Muscle of leg (tissue), 16 donors: ENCODE measurements at places on chromosomes 1 and 21. TPM values are rescaled to one million over a fixed set of nuclear protein-coding genes. Genes with fewer than 3 reads are reported as not detected.

The GDAP2 gene
- total RNA-seq: 14.0 TPM

The PGBD5 gene
- total RNA-seq: 10.3 TPM

DNA sequence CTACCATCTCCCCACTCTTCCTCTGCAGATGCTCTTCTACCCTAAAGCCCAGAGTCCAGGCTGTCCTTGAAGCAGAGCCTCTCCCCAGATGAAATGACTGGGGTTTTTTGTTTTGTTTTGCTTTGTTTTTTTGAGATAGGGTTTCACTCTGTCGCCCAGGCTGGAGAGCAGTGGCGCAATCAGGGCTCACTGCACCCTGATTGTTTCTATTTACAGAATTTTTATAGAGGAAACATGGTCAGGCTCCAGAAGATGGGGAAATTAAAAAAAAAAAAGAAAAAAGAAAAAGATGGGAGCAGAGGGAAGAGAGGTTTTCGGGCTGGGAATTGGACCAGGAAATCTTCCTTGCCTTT, 43.7 kb upstream of the ZNF281 start:
- no peaks in the 10 kb centered on the region for H3K27me3 ChIP-seq
- no peak overlapping the region for H3K27ac ChIP-seq
- H3K4me3 ChIP-seq: no peak overlapping the region
- no peaks in the 10 kb centered on the region for H3K36me3 ChIP-seq
- DNase-seq: no peak
- H3K4me1 ChIP-seq: no peaks in the 10 kb centered on the region

GRCh38 chr1:161304927-161305866, 4.6 kb downstream of the MPZ start:
- peaks cover 12% of the 10 kb centered on the region for H3K27me3 ChIP-seq
- H3K27ac ChIP-seq: no peak overlapping the region
- H3K4me3 ChIP-seq: peak overlapping the region; percentile 63
- DNase-seq: no peak
- no peaks in the 10 kb centered on the region for H3K36me3 ChIP-seq

- H3K27ac ChIP-seq: no peak overlapping the region
- H3K27me3 ChIP-seq: no peaks in the 10 kb centered on the region
- no peak overlapping the region for H3K4me3 ChIP-seq
- no peaks in the 10 kb centered on the region for H3K4me1 ChIP-seq
- DNase-seq: peak; percentile 82
- H3K36me3 ChIP-seq: no peaks in the 10 kb centered on the region
Observed at GRCh38 chr21:26769613-26770188, 75.5 kb downstream of the ADAMTS1 start.

DNA sequence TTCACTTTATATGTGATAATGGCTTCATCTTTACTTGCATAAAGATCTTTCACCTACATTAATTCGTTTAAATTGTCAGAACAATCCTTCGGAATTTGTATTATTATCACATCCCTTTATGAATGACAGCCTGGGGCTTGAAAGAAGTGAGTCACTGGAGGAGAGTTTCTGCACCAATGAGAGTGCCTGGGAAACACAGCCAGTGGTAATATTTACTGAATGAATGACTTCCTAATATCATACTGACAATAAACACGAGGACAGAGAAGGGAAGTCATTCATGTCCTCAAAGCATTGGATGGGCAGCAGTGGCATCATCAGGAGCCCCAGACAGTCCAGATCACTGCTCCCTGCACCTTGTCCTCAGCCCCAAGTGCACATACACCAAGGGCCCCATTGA, 40.7 kb upstream of the PDE4B start:
- H3K4me1 ChIP-seq: no peaks in the 10 kb centered on the region
- H3K27ac ChIP-seq: no peak overlapping the region
- no peaks in the 10 kb centered on the region for H3K27me3 ChIP-seq
- DNase-seq: no peak

GRCh38 chr1:34889705-34890104, 30.2 kb upstream of the SMIM12 start:
- H3K27ac ChIP-seq: no peak overlapping the region
- DNase-seq: no peak
- H3K36me3 ChIP-seq: no peaks in the 10 kb centered on the region

GRCh38 chr1:18636596-18637508, 6.2 kb downstream of the PAX7 start:
- H3K27ac ChIP-seq: peak overlapping the region; percentile 79
- peaks cover 23% of the 10 kb centered on the region for H3K36me3 ChIP-seq
- H3K27me3 ChIP-seq: peaks cover 97% of the 10 kb centered on the region
- DNase-seq: no peak

DNA sequence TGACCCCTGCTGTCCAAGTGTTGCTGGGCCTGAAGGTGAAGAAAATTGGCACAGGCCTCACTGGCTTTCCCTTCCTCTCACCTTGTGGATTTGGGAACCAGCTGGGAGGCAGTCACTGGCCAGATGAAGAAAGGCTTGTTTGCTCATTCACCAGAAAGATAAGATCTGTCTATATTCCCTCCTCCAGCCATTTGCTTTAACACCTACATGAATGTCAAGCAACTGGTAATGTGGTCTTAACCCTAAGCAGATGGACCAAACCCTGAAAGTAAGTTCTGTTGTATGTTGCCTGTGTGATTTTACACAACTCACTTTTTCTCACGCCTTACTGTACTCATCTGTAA, 10.3 kb upstream of the SRRM1 start:
- peaks cover 7% of the 10 kb centered on the region for H3K27me3 ChIP-seq
- H3K4me1 ChIP-seq: no peaks in the 10 kb centered on the region
- no peaks in the 10 kb centered on the region for H3K36me3 ChIP-seq
- H3K27ac ChIP-seq: no peak overlapping the region

DNA sequence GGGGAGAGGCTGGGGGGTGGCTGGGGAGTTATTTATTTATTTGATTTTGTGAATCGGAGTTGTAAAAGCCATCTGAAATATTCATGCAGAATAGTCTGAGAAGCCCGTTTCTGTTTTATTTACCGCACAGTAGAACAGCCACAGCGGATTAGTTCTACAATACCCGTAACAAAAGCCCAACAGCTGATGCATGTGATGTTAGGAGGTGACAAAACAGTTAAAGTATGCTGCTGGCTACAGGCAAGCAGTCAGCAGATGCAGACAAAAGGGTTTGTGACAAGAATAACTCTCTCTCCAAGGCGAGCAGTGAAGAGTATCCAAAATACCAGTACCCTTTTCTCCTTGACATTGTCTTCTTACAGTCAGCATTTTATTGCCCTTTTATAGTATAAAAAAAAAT, 42.0 kb downstream of the PROX1 start:
- DNase-seq: peak; percentile 85
- H3K27ac ChIP-seq: peak overlapping the region; percentile 85
- H3K36me3 ChIP-seq: no peaks in the 10 kb centered on the region
- no peak overlapping the region for H3K4me3 ChIP-seq
- no peaks in the 10 kb centered on the region for H3K27me3 ChIP-seq

- H3K27ac ChIP-seq: no peak overlapping the region
- no peaks in the 10 kb centered on the region for H3K36me3 ChIP-seq
- H3K4me3 ChIP-seq: no peak overlapping the region
- H3K27me3 ChIP-seq: no peaks in the 10 kb centered on the region
- no peaks in the 10 kb centered on the region for H3K4me1 ChIP-seq
Observed at GRCh38 chr21:44272284-44272858, 10.7 kb upstream of the DNMT3L start.

- no peaks in the 10 kb centered on the region for H3K27me3 ChIP-seq
- peak overlapping the region; percentile 43 for H3K4me3 ChIP-seq
- H3K36me3 ChIP-seq: no peaks in the 10 kb centered on the region
- peak; percentile 81 for DNase-seq
- peak overlapping the region; percentile 94 for H3K27ac ChIP-seq
Observed at GRCh38 chr1:1914101-1914970, 724 bp upstream of the CALML6 start.

GRCh38 chr1:236400061-236400603, 6.0 kb downstream of the EDARADD start:
- no peaks in the 10 kb centered on the region for H3K4me1 ChIP-seq
- no peak overlapping the region for H3K4me3 ChIP-seq
- H3K27me3 ChIP-seq: peaks cover 24% of the 10 kb centered on the region
- no peak for DNase-seq
- no peaks in the 10 kb centered on the region for H3K36me3 ChIP-seq

- peaks cover 42% of the 10 kb centered on the region for H3K36me3 ChIP-seq
- no peak overlapping the region for H3K27ac ChIP-seq
- H3K27me3 ChIP-seq: peaks cover 2% of the 10 kb centered on the region
Observed at GRCh38 chr1:45328680-45329079, 2.0 kb downstream of the HPDL start.

DNA sequence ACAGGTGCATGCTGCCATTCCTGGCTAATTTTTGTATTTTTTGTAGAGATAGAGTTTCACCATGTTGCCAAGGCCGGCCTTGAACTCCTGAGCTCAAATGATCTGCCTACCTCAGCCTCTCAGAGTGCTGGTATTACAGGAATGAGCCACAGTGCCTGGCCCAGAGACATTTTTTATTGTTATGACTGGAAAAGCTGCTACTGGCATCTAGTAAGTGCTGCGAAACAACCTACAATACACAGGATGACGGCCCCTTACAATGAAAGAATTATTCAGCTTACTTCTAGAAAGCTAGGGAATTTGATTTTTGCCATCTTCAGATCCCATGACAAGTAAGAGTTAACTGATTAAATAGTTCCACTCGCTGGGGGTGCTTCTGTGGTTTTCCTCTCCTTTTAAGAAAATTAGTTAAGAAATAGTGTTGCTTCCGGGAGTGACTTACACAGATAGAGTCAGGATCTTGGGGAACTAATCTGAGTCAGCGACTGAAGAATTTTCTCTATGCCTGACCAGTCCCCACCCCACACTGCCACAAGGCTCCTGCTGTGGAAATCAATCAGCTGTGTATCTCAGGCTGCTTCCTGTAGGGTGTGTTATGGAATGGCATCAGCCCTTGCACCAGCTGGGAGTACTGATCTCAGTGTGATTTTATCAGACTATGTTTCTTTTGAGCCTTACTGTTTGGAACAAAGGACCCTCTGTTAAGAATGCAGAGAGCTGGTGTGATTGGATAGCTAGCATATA, 93.0 kb upstream of the BMP8A start:
- H3K36me3 ChIP-seq: no peaks in the 10 kb centered on the region
- H3K27ac ChIP-seq: peak overlapping the region; percentile 92
- DNase-seq: peak; percentile 87

DNA sequence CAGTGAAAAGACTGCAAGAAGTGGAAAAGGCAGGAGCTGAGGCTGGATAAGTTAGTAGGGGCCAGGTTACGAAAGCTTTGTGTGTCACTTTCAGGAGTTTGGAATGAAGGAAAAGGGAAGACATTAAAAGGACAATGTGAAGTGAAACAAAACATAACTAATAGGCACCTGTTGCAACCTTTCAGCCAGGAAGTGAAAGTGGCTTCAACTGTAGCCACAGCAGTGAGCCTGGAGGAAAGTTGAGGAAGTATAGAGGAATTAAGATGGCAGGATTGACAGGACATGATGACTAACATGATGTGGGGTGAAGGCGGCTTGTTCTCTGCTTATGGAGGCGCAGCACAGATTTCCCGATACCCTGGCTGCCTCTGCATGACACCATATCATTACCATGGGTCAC, 68.9 kb downstream of the C4BPA start:
- no peak overlapping the region for H3K27ac ChIP-seq
- H3K4me1 ChIP-seq: no peaks in the 10 kb centered on the region
- H3K36me3 ChIP-seq: no peaks in the 10 kb centered on the region
- no peak overlapping the region for H3K4me3 ChIP-seq
- no peaks in the 10 kb centered on the region for H3K27me3 ChIP-seq

- no peak overlapping the region for H3K27ac ChIP-seq
- no peaks in the 10 kb centered on the region for H3K4me1 ChIP-seq
- no peaks in the 10 kb centered on the region for H3K27me3 ChIP-seq
Observed at GRCh38 chr1:57485643-57486042, 61.8 kb upstream of the DAB1 start.
